NCI-H526 (cell line): ENCODE measurements at places on chromosomes 6 and 20.

DNA sequence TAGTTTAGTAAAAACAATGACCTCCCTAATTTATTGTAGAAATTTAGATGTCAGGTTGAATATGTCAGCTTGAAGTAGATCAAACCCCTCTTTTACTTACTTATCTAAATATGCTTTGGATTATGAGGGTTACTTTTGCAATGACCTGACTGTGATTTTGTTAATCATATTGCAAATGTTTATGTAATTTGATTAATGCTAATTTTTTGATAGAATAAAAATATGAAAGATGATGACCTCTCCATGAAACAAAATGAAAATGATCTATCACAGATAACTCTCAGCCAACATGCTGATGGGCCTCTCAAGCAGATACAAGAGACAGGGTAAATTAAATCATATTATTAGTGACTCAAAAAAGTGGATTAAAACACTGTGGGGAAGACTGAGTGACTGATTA is 131.0 kb downstream of the CEP57L1 start:
- DNase-seq: no peak

- DNase-seq: no peak
Observed at GRCh38 chr20:37516811-37517750, 4.0 kb upstream of the NNAT start.

DNA sequence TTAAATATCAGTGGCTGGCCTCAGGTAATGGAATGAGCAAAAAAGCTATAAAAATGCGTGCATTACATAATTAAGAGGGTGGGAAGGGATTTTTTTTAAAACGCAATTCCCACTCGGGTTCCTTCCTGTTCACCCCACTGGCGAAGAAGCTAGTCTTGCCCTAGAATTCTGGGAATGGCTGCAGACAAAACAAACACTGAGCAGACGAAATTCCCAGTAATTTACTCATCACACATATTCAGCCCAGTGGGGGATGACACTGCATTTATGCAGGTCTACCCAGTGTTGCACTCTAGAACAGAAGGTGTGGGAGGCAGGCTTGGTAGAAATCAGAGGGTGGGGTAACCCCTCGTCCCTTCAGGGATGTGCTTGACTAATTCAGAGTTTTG is 2695.0 kb upstream of the DEFB115 start:
- DNase-seq: no peak

DNA sequence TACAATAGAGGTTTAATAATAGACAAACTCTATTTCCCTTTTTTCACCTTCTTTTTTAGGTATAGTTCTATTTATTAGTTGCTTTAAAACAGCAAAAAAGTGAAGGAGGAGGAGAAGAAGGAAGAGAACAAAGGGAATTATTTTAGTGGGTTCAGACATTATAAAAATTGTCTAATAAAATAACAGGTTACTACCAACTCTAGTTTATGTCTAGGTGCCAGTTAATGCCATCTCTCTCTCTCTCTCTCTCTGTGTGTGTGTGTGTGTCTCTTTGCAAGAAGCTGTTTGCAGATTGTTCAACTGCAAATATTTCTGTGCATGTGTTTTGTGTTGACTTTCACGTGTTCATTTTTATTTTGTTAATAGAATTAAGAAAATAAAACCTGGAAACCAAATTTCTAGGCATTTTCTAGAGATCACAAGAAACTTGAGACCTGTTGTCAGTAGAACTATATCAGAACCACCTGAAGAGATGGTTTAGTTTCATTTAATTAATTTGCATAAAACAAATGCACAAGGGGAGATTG is 313.5 kb upstream of the SGK1 start:
- DNase-seq: no peak

GRCh38 chr20:25019381-25020155 is 27.0 kb upstream of the APMAP start:
- DNase-seq: no peak

- no peak for DNase-seq
Observed at GRCh38 chr6:5199283-5199682, 61.5 kb downstream of the LYRM4 start.

DNA sequence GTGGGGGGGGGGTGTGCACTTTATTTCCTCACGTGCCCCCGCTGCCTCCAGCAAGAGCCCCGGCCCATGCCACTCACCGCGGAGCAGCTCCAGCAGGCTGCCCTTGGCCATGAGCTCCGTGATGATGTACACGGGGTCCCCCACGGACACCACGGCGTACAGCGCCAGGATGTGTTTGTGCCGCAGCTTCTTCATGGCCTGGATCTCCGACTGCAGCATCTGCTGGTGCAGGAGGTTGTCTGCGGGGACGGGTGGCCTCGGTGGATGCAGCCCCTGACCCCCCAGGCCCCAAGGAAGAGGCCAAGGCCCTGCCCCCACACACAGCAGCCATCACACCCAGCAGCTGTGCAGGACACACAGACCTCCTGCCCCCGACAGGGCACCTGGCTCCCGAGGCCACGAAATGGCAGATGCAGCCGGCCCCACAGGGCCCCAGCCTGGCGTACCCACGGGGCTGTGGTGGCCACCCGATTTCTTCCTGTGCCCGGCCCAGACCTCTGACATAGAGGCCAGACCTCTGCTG is 4.7 kb downstream of the PTK6 start:
- DNase-seq: no peak

DNA sequence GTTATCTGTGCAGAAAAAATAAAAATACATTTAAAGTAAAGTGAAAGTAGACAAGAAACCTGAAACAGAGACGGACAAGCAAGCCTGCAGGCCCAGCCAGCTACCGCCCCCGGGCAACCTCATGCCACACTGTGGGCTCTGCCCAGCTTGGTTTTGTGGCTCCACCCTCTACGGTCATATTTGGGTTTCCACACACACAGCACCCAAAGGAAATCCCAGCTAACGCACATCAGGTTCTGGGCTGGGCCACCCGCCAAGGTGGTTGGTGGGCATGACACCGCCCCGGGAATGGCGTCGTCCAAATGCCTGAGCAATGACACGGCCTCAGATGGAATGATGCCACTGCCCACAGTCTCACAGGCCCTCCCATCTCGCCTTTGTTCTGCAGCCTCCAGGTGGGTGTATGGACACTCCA is 22.9 kb downstream of the FAM110A start:
- no peak for DNase-seq

- DNase-seq: no peak
Observed at GRCh38 chr6:76420094-76420493, 347.6 kb upstream of the IMPG1 start.

DNA sequence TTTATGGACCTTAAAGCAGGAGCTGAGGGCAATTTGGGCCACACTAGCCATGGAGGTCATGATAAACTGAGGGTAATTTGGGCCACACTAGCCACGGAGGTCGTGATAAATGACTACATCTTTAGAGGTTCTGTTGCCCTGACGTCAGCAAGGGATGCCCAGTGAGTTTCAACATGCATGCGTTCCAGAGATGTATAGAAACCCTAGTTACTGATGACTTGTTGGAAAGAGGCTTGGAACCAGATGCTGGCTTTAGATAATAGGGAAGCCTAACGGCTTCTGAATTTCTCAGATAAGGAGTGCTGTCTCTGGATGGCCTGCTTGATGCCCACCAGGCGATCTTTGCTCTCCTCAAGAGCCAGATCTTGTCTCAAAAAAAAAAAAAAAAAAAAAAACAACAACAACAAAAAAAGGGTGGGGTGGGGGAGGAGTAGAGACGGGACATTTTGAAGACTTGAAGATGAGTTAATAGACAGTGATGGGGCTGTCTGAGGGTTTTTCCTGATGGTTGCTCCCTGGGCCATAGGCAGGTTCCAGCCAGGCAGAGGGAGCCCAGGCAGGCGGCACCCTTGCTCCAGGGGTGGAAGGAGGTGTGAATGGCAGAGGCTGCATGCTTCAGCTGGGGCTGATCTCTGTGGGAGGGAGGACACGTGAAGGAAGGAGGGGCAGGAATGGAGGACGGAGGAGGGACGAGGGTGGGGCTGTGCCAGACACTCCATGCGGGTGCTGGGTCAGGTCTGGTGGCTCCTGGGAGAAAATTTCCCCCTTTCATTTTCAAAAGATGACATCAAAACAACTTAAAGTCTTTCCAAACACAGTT is 27.0 kb upstream of the FRMD1 start:
- no peak for DNase-seq

DNA sequence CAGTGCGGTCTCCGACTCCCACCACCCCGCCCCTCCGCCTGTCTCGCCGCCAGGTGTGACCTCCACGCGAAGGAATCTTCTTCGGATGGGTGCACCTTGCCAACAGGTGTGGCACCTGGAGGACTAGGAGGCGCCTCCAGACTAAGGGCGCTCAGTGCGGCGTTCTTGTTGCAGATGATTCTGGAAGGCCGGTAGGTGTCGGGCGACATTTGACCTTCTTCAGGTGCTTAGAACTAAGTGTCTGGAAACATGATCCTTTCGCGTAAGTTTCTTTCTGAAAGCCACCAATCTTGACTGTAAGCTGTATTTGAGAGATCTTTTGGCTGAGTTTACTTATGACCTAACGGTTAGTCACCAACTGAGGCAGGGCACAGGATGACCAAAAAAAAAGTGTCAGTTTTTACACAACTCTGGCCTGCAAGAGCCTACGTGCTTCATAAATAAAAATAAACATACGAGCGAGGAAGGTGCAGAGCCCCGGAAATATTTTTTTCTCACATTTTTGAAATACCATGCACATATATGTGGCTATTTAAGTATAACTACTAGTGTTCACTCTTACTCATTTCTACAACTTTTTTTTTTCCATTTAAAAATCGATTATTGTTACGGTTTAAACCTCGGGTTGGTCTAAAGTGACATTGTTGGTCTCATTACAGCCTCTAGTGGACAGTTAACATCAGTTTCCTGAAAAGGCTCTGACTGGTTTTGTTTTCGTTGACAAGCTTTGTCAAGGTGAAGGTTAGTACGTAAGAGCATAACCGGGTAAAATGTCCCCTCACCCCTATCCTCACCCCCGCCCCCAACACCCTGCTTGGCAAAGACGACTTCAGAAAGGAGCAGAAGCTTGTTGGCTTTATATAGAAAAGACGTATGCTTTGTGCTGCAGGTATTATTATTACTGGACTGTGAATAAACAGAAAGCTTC is 1.6 kb upstream of the ATXN1 start:
- peak; percentile 46 for DNase-seq
